NCI-H526 (cell line): ENCODE measurements at places on chromosomes 5 and 9.
A peak's percentile ranks its signal among the peaks of the same experiment; 100 is the strongest.

DNA sequence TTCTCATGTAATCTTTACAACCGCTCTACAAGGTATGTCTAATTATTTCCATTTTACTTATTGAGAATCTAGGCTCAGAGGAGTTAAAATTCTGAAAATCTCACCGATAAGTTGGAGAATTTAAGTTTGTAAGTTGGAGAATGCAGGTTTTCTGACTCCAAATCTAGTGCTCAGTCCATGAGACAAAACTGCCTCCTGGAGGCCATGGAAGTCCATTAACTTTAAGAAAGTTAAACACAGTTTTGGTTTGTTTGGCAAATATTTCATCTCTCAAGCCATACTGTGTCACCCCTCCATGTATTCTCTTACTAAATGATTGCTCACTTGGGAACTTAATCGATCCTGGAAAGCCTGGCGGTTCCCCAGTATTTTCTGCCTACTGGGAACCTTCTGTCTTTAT is 52.6 kb downstream of the INIP start:
- no peak for DNase-seq

DNA sequence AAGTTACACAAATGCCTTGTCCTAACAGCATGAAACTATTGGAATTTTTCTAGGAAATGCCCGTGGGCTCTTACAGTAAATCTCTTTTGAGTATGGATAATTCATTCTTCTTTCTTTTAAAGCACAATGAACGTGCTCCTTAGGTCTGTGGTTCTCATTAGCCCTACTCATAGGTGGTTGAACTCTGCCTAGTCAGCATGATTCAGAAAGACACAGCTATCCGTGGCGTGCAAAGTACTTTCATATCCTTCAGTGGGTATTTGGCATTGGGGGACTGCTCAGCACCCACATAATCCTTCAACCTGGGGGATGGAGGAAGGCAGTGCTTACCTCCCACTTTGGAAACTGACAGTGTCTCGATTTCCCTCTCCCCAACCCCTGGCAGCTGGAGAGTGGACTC is 462.0 kb upstream of the CLINT1 start:
- no peak for DNase-seq

GRCh38 chr5:6636293-6636692 is 3.1 kb downstream of the SRD5A1 start:
- peak; percentile 25 for DNase-seq

DNA sequence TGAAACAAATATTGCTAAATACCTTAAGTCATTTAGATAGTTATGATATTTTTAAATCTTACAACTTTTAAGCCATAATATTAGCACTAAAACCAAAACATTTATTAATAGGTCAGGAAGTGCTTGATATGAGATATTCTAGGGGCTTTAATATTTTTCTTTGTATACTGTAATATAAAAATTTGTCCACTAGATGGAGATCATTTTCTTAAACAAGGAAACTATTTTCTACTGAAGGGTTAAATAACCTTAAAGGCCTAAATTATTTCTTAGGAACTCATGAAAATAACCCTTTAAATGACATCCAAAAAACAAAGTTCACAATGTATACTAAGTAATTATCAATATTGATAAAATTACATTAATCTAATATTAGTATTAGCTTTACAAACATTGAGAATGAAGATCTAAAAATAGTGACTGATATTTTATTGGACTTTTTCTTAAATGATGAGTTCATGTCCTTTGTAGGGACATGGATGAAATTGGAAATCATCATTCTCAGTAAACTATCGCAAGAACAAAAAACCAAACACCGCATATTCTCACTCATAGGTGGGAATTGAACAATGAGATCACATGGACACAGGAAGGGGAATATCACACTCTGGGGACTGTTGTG is 635.7 kb downstream of the RAB3C start:
- DNase-seq: no peak

DNA sequence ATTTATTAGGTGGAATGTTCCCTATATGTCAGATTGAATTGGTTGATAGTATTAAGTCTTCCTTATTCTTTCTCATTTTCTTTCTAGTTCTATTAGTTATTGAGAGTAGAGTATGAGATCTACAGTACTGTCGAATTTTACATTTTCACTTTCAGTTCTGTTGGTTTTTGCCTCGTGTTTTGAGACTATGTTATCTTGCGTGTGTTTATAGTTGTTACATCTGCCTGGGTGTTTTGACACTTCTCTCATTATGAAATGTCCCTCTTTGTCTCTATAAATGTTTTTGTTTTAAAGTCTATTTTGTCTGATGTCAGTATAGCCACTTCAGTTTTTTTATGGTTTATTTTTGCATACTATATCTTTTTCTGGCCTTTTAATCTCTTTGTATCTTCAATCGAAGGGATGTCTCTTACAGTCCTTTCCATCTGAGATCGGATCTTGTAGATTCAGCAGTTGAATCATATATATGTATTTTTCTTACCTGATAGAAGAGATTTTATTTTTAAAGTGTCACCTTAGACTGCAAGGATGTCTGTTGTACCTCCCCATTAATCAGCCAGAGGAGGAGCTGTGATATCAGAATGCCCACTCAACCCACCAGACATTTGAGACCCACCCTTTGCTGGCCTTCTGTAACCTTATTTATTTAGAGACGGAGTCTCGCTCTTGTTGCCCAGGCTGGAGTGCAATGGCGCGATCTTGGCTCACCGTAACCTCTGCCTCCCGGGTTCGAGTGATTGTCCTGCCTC is 20.7 kb downstream of the EHMT1 start:
- DNase-seq: no peak

- no peak for DNase-seq
Observed at GRCh38 chr5:38607930-38608564, 51.6 kb upstream of the LIFR start.

GRCh38 chr5:137300411-137301240 is 198.5 kb downstream of the SPOCK1 start:
- DNase-seq: no peak

- DNase-seq: no peak
Observed at GRCh38 chr9:73172901-73173215, 21.2 kb downstream of the ANXA1 start.

- no peak for DNase-seq
Observed at GRCh38 chr9:13414349-13414748, 134.9 kb upstream of the MPDZ start.

GRCh38 chr5:1050423-1051365 is 42.1 kb downstream of the NKD2 start:
- no peak for DNase-seq

DNA sequence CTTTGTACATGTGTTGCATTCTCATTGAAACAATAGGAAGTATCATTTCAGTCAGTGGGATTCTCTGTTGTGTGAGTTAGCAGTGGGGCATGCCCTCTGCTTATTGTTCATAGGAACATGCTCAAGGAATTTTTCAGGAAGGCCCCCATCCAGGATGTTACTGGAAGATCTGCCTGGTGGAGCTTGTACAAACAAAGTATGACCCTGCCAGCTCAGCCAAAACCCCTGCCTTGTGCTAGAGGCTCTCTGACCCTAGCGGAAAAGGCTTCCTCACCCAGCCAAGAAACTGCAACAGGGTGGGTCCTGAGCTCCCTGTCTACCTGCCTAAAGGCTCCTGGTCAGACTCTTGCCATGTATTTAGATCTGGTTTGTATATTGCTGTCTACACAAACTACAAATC is 43.2 kb downstream of the MRRF start:
- no peak for DNase-seq
